ENCODE measurements at places on chromosomes 11 and 22.

- no peak for DNase-seq
These were observed 28.6 kb downstream of the LRRC32 start for GRCh38 chr11:76641905-76642304.

- no peak for DNase-seq
These were observed 5.0 kb upstream of the DGKZ start for GRCh38 chr11:46342239-46342638.

DNA sequence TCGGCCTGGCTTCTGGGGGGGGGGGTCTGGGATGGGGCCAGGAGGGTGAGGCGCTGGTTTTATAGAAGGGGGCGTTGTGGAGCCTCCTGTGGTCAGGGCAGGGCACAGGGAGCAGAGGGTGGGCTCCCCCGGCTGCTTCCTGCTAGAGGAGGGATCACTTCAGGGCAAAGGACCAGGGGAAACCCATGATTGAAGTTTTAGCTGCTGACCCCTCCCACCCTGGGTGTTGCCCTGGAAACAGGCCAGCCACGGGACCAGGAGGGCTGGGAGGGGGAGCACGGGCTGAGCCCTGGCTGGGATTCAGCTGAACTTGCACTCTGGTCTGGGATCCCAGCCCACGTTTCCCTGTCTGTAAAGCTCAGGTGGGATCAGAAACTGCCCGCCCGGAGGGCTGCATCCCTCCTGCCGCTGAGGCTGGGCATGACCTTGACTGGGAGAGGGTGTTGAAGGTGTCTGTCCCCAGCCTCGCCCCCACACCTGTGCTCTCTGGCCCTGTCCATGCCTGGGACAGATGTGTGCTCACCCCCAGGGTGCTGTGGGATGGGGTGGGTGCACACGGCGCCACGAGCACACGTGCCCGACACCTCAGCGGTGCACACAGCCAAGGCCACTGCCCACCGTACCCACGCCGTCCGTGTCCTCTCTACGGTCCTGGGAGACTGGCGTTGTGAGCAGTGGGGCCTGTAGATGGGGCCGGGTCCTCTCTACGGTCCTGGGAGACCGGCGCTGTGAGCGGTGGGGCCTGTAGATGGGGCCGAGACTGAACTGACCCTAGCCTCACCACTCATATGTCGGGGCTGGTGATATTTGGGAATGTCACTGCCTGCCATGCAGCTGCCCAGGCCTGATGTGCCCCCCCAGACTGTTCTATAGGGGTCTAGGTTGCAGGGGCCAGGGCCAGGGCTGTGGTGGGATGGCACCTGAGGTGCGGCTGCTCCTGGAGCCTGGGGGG, 2.3 kb downstream of the TSPAN4 start:
- no peak for DNase-seq

DNA sequence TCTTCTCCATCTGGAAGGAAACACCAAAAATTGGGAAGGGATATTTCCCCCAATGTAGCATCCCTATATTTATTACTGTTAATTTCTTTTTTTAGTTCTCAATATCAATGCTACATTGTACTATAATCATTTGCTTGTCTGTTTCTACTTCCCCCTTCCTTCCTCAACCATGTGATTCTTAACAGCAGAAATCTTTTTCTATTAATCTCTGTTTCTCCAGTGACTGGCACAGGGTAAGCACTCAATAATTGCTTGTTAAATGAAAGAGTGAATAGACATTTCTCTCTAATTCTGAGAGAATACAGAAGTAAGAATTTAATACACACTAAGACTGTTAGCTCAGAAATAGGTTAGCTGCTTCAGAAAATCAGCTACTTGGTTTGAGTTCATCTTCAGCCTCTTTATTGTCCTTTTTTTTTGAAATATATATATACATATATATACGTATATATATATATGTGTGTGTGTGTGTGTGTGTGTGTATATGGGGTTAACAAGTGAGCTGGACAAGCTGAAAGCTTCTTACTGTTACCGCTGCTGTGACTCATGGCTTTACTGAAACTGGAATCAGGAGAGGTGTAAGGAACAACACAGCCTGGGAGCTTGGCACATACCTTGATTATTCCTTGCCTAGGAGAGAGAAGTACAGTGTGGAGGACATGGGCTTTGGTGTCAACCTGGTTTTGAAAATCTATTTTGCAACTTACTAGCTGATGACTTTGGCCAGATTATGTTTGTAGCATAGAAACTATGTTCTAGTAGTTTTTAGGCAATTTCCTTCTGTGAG, 26.2 kb upstream of the PDE3B start:
- no peak for DNase-seq

DNA sequence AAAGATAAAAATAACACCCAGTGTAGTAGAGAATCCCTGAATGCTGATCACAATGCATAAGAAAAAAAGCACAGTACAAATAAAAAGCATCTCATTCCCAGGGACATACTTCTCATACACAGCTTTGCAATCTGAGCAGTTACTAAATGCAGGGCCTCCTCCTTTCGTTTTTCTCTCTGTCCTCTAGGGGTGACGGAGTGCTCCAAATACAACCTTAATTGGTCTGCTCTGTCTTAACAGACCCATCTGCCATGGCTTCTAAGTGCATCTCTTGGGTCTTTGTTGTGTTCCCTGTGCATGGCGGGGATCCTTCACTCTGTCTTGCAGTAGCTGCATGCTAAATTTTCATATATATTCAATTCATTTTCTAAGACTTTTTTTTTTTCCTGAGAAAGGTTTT, 1114.2 kb upstream of the RAG2 start:
- no peak for DNase-seq

DNA sequence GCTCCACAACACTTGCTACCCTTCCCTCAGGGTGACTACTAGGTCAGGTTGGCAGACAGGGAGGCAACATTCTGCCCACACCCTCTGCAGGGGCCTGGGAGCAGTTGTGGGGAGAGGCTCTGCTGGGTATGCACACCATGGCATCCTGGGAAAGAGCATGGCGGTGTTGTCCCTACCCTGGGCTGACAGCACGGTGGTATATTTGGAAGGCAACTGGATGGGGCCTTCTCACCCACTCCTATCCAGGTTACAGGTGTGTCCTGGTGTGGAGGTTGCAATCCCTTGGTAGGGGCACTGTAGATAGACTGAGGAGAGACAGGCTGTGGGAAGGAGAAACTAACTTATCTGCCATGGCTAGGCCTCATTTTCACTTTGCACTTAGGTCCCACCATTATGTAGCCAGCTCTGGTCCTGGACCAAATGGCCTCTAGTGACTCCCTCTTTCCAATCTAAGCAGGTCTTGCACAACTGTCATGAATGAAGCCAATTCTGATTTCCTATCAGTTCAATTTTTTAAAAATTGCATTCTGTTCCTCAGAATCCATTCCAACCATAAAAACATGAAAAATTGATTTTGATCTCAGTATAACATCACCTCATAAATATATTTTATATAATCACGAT, 54.0 kb upstream of the CD44 start:
- DNase-seq = no peak
